ENCODE measurements at places on chromosomes 3 and 15.

- no peak for DNase-seq
Observed at GRCh38 chr15:22989576-22990477, 9.7 kb upstream of the CYFIP1 start.

DNA sequence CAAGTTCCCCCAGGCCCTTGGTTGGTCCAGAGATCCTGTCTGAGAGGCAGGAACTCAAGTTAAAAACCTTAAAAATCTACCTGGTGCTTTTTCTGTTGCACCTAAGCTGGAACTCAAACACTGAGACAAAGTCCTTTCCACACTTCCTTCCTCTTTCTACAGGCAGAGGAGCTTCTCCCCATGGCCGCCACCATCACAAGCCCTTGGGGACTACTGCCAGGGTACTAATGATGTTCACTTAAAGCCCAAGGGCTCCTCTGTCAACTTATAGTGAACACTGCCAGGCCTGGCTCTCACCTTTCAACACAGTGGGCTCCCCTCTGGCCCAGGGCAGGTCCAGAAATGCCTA, 26.0 kb downstream of the TM4SF18 start:
- no peak for DNase-seq

GRCh38 chr3:77815467-77815866, 775.6 kb downstream of the ROBO2 start:
- no peak for DNase-seq

DNA sequence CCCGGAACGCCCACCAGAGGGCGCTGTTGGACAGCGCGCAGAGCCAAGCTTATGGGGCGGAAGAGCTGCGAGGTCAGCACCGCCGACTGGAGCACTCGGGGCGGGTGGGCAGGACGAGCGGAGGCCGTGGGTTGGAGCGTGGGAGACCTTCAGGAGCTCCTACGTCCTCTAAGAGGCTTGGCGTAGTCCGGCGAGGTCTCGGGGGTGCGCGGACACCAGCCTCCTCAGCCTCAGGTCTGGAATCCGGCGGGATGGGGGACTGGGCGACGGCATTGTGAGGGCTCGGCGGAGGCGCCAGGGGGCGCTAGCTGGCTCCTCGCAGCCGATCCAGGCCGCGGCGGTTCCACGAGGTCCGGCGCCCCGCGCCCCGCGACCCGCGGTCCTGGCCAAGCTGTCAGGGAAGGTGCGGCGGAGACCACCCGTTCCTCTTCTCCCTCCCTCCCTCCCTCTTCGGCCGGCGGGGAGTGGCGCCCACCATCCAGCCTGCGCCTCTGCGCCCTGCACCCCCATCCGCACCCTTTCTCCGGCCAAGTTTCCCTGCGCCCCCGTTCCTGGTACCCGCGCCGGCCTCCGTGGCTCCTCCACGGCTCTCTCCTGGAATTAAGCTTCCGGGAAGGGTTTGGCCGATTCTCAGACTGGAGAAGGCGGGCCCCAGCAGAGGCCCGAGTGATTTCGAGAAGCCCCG, 24.3 kb upstream of the POLG start:
- DNase-seq, result no peak
